ENCODE measurements at places on chromosomes 2 and 18. TPM values are rescaled to one million over a fixed set of nuclear protein-coding genes. Genes with fewer than 3 reads are reported as not detected.

The NETO1 gene
- not detected for polyA plus RNA-seq

The ACSL3 gene
- polyA plus RNA-seq, result 41.5 TPM

The TRIM54 gene
- 1.6 TPM for polyA plus RNA-seq

The PROKR1 gene
- polyA plus RNA-seq, result not detected

The IL1F10 gene
- polyA plus RNA-seq, result not detected

The SERPINB12 gene
- polyA plus RNA-seq, result not detected

The ARMC9 gene
- 16.4 TPM for polyA plus RNA-seq

The CERKL gene
- polyA plus RNA-seq, result not detected

The MTCL1 gene
- polyA plus RNA-seq, result 11.9 TPM

The NR4A2 gene
- polyA plus RNA-seq, result 1.4 TPM

The UGT1A9 gene
- polyA plus RNA-seq, result not detected

The UGGT1 gene
- polyA plus RNA-seq, result 23.4 TPM

The GNAL gene
- polyA plus RNA-seq, result 0.07 TPM

The ZBTB7C gene
- not detected for polyA plus RNA-seq

The SCTR gene
- polyA plus RNA-seq, result not detected

The TYMS gene
- 136 TPM for polyA plus RNA-seq

The LRRTM1 gene
- polyA plus RNA-seq, result not detected

The EPB41L3 gene
- 38.9 TPM for polyA plus RNA-seq

The FAM161A gene
- polyA plus RNA-seq, result 0.81 TPM

The HAAO gene
- polyA plus RNA-seq, result 1.1 TPM

The GCG gene
- not detected for polyA plus RNA-seq

The IL36RN gene
- polyA plus RNA-seq, result not detected

The RDH14 gene
- polyA plus RNA-seq, result 8.8 TPM
